ENCODE measurements at places on chromosomes 4 and X. TPM values are rescaled to one million over a fixed set of nuclear protein-coding genes. Genes with fewer than 3 reads are reported as not detected.

The GRIA3 gene
- not detected for total RNA-seq

DNA sequence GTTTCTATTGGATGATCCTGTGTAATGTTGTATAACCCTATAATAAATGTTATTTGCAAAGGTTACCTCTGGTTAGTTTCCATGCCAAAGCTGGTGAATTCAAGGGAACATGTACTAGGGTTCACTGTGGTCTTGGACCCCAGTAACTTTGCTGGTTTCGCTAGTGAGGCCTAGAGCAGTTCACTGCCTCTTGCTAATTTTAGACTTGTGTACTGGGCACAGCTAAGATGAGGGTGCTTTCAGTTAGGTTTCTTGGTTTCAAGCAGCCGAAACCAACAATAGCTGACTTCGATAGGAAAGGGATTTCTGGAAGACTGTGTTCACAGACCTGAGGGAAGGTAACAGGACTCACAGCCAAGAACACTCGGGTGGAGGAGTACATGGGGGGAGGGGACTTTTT lies 215.5 kb upstream of the BCOR start:
- H3K36me3 ChIP-seq: peaks cover 2% of the 10 kb centered on the region
- H3K27me3 ChIP-seq: no peaks in the 10 kb centered on the region
- DNase-seq: no peak
- no peaks in the 10 kb centered on the region for H3K4me1 ChIP-seq
- H3K4me3 ChIP-seq: no peak overlapping the region
- no peak overlapping the region for H3K27ac ChIP-seq

- no peaks in the 10 kb centered on the region for H3K27me3 ChIP-seq
- H3K27ac ChIP-seq: no peak overlapping the region
- no peak overlapping the region for H3K4me3 ChIP-seq
These were observed 99.6 kb downstream of the PCDH18 start for GRCh38 chr4:137432446-137433311.

DNA sequence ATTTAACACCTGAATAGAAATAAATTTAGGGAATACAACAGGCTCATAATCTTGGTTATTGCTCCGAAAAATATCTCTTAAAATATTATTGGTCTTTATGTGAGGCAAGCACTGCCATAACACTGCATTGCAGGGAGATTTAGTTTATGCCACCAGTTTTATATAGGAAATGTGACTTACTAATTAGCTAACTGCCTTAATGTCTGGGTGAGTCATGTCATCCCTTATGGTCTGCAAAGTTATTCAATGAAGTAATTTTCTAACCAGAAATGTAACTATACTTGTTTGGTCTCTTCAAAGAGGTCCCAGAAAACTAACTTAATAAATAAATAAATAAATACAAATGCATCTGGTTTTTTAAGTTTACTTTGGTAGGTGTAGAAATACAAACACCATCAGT lies 597.2 kb downstream of the GALNTL6 start:
- no peak overlapping the region for H3K27ac ChIP-seq
- no peaks in the 10 kb centered on the region for H3K36me3 ChIP-seq
- no peak overlapping the region for H3K4me3 ChIP-seq

GRCh38 chrX:56233682-56234081 lies 1.5 kb downstream of the KLF8 start:
- H3K4me1 ChIP-seq: peaks cover 12% of the 10 kb centered on the region
- H3K36me3 ChIP-seq: no peaks in the 10 kb centered on the region
- no peak overlapping the region for H3K27ac ChIP-seq
- DNase-seq: peak; percentile 41
- no peaks in the 10 kb centered on the region for H3K27me3 ChIP-seq
- peak overlapping the region; percentile 72 for H3K4me3 ChIP-seq

DNA sequence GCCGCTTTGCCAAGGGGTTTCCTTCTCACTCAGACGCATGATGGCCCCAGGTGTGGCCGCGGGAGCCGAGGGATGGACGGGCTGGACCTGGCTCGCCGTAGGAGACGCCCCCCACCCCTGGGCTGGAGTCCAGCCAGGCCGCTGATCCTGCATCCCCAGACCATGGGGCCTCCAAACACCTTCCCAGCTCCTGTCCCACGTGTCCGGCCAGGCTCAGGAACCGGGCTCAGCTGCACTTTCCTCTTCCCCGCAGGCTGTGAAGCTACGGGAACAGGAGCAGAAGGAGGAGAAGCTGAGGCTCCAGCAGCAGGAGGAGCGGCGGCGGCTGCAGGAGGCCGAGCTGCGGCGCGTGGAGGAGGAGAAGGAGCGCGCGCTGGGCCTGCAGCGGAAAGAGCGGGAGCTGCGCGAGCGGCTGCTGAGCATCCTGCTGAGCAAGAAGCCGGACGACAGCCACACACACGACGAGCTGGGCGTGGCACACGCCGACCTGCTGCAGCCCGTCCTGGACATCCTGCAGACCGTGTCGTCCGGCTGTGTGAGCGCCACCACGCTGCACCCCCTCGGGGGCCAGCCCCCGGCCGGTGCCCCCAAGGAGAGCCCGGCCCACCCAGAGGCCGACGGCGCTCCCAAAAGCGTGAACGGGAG lies 9.1 kb downstream of the AKAP17A start:
- no peak for DNase-seq
- H3K36me3 ChIP-seq: peaks cover 60% of the 10 kb centered on the region
- H3K4me1 ChIP-seq: peaks cover 8% of the 10 kb centered on the region
- H3K4me3 ChIP-seq: no peak overlapping the region

- peaks cover 8% of the 10 kb centered on the region for H3K36me3 ChIP-seq
- H3K27ac ChIP-seq: no peak overlapping the region
- peak overlapping the region; percentile 79 for H3K4me3 ChIP-seq
- H3K27me3 ChIP-seq: no peaks in the 10 kb centered on the region
- peaks cover 34% of the 10 kb centered on the region for H3K4me1 ChIP-seq
- no peak for DNase-seq
These were observed 1.2 kb upstream of the LETM1 start for GRCh38 chr4:1856943-1857699.

The REELD1 gene
- total RNA-seq: 0.21 TPM

DNA sequence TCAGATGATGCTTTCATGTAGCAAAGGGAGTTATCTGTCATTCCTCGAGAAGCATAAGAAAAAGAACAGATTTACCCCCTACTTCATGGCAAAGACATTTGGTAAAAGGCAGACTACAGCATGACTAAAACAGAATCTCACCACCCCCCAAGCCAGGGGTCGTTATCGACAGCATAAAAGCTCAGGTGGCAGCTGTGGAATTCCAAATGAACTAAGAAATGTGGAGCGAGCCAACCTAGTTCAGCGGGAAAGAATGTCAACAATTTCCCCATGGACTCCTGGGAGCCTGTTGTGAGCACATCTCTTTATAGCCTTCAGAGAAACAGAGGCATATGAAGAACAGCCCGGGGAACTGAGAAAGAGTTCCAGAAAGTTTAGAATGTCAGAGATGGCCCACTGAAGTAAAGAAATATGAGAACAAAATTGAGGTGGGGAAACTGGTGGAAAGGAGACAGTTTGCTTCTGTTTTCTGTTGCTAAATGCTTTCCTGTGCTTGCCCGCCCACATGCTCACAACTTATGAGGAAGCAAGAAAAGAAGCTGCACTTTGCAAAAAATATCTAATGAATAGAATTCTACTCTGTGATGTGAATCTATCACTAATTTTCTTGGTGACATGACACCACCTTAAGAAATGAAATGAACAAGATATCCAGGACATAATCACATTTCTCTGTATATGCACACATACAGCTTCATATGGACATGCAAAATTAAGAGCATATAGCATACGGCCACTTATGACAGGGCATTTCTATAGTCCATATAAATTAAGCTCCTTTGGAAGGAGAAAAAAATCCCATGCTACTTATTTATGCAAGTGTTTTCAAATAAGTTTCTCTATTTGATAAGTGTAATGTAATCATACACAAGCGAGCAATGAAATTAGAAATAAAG lies 135.3 kb upstream of the MID1 start:
- H3K4me1 ChIP-seq: no peaks in the 10 kb centered on the region
- H3K4me3 ChIP-seq: no peak overlapping the region
- H3K36me3 ChIP-seq: no peaks in the 10 kb centered on the region
- H3K27ac ChIP-seq: no peak overlapping the region
- H3K27me3 ChIP-seq: no peaks in the 10 kb centered on the region
- DNase-seq: no peak

DNA sequence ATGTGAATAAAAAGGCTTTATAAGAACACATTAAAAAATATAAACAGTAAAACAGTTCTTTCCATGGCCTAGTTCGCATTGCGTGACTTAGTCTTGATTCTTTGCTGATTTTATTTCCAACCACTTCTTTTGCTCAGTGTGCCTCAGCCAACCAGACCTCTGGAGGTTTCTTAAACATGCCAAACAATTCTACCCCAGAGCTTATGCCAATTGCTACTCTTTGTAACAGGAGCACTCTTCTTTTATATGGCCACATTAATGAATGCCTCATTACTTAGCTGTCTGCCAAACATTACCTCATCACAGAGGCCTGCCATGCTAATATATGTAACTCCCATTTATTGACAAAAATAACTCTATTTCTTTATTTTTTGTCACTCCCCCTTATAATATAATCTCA lies 202.3 kb downstream of the NDST4 start:
- no peaks in the 10 kb centered on the region for H3K27me3 ChIP-seq
- H3K4me3 ChIP-seq: no peak overlapping the region
- no peak for DNase-seq
- H3K4me1 ChIP-seq: no peaks in the 10 kb centered on the region

The ZXDB gene
- 5.4 TPM for total RNA-seq

GRCh38 chr4:29295280-29295679 lies 1424.9 kb upstream of the PCDH7 start:
- H3K4me3 ChIP-seq: no peak overlapping the region
- no peaks in the 10 kb centered on the region for H3K27me3 ChIP-seq
- no peak overlapping the region for H3K27ac ChIP-seq
- no peaks in the 10 kb centered on the region for H3K4me1 ChIP-seq
- H3K36me3 ChIP-seq: no peaks in the 10 kb centered on the region
- DNase-seq: no peak

GRCh38 chr4:97910005-97910404 lies 233.3 kb downstream of the STPG2 start:
- H3K27me3 ChIP-seq: no peaks in the 10 kb centered on the region
- H3K36me3 ChIP-seq: no peaks in the 10 kb centered on the region
- H3K4me1 ChIP-seq: no peaks in the 10 kb centered on the region
- no peak for DNase-seq
- H3K27ac ChIP-seq: no peak overlapping the region
- H3K4me3 ChIP-seq: no peak overlapping the region

GRCh38 chr4:8355306-8355705 lies 85.2 kb downstream of the ACOX3 start:
- DNase-seq: no peak
- no peaks in the 10 kb centered on the region for H3K27me3 ChIP-seq
- no peak overlapping the region for H3K27ac ChIP-seq
- H3K4me1 ChIP-seq: no peaks in the 10 kb centered on the region
- H3K36me3 ChIP-seq: no peaks in the 10 kb centered on the region
- no peak overlapping the region for H3K4me3 ChIP-seq

GRCh38 chr4:88802138-88802537 lies 104.5 kb upstream of the NAP1L5 start:
- H3K36me3 ChIP-seq: peaks cover 4% of the 10 kb centered on the region
- H3K27me3 ChIP-seq: peaks cover 13% of the 10 kb centered on the region
- no peak for DNase-seq
- H3K4me1 ChIP-seq: peaks cover 18% of the 10 kb centered on the region

The TMEM154 gene
- total RNA-seq: 20.8 TPM

DNA sequence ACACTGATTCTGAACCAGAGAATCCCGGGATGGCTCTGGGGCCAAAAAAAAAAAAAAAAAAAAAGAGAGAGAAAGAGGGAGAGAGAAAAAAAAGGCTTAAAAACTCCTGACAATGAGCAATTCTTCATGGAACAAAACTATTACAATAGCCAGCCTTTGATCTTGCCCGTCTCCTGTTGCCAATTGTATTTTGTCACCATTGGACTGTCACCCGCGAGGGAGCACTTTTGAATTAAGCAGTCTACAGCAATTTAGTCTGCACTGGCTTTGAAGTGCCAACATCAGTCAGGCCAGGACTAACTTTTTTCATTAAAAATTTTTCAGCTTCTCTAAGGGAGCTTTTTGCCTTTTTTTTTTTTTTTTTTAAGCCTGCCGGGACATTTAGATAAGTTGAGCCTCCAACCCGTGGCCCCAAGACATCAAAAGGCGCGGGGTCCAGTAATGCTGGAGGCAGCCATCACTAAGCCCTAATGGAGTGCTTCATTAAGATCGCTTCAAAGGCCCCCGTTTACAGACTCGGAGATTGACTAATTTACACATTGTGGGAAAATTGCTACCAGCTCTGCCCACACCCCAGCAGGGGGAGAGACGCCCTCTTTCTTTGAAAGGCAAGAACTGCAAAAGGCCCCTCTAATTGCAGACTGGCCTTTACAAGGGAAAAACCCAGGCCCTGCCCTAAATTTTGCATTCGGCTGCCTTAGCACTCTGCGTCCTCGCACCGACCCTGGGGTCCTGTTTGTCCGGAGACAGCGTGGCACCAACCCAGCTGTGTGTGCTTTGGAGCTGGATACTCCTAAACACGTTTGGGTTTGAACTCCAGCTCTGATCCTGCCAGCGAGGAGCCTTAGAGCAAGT lies 98.1 kb upstream of the MSX1 start:
- no peak overlapping the region for H3K27ac ChIP-seq
- H3K4me3 ChIP-seq: no peak overlapping the region
- H3K27me3 ChIP-seq: peaks cover 7% of the 10 kb centered on the region
- no peak for DNase-seq
- H3K36me3 ChIP-seq: no peaks in the 10 kb centered on the region

DNA sequence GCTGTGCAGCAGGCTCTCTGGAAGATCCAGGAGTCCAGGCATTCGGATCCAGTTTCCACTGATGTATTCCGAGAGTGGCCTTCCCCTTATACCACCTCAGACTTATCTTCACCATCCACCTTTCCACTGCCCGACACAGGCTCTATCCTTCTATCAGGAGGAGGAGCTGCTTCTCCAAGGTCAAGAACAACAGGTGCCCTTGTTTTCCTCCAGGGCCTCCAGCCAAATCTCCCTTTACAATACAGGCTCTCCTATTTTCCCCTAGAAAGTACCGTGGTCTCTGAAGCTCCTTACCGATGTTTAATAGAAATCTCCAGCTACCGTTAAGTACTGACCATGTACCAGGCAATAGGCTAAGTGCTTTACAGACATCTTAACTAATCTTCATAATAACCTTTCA lies 61.3 kb downstream of the AFAP1 start:
- H3K27ac ChIP-seq: no peak overlapping the region
- no peak for DNase-seq
- no peak overlapping the region for H3K4me3 ChIP-seq
- no peaks in the 10 kb centered on the region for H3K27me3 ChIP-seq

GRCh38 chrX:17635231-17635630 lies 102.1 kb upstream of the SCML1 start:
- H3K27me3 ChIP-seq: no peaks in the 10 kb centered on the region
- H3K36me3 ChIP-seq: no peaks in the 10 kb centered on the region
- H3K27ac ChIP-seq: no peak overlapping the region
- H3K4me1 ChIP-seq: peaks cover 14% of the 10 kb centered on the region
- DNase-seq: no peak

- DNase-seq: no peak
- peaks cover 20% of the 10 kb centered on the region for H3K36me3 ChIP-seq
- no peaks in the 10 kb centered on the region for H3K27me3 ChIP-seq
- H3K4me1 ChIP-seq: no peaks in the 10 kb centered on the region
These were observed 127.6 kb upstream of the SH3RF1 start for GRCh38 chr4:169398316-169398715.

The STK32B gene
- total RNA-seq: not detected

- no peak overlapping the region for H3K4me3 ChIP-seq
- no peak for DNase-seq
- peaks cover 14% of the 10 kb centered on the region for H3K4me1 ChIP-seq
- no peaks in the 10 kb centered on the region for H3K36me3 ChIP-seq
These were observed 17.5 kb upstream of the C4orf36 start for GRCh38 chr4:86909546-86910295.

The CT47B1 gene
- not detected for total RNA-seq

All from activated CD4-positive, alpha-beta memory T cell treated with anti-CD3 and anti-CD28 coated beads for 36 hours (primary cell).